Right lobe of liver (tissue), 6 donors: ENCODE measurements at places on chromosomes 3 and 15.

GRCh38 chr15:62887113-62887570 lies 155.4 kb upstream of the TPM1 start:
- DNase-seq: no peak

DNA sequence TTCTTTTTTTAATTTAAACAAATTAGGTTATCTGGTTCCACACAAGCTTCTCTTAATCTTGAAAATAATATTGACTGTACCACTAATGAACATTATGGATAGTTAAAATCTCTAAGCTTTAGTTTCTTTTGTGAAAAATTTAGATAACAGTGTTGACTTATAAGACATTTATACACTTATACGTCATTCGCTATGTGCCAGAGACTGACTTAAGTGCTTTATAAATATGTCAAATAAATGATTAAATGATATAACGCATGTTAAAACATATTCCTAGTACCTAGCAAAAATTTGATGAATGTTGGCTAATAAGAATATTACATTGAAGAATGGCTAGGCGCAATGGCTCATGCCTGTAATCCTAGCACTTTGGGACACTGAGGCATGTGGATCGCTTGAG lies 96.3 kb downstream of the PCCB start:
- DNase-seq: no peak

- no peak for DNase-seq
Observed at GRCh38 chr3:168596175-168596823, 500.6 kb upstream of the GOLIM4 start.

DNA sequence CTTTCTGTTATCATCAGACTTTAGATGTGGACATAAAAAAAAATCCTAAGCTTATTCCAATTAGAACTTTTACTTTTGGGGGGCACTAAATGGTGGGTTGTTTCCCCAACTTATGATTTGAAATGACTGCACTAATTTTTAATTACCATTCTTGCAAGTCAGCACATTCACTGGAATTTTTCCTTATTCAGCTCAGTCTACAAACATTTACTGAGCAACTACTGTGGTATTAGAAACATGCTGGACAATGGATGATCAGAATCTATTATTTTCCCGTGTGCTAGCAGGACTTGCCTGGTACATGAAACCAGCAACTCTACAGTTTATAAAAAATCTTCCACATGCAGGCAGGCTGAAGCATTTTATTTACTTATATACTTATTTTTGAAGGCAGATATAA lies 273.6 kb downstream of the FOXP1 start:
- no peak for DNase-seq

DNA sequence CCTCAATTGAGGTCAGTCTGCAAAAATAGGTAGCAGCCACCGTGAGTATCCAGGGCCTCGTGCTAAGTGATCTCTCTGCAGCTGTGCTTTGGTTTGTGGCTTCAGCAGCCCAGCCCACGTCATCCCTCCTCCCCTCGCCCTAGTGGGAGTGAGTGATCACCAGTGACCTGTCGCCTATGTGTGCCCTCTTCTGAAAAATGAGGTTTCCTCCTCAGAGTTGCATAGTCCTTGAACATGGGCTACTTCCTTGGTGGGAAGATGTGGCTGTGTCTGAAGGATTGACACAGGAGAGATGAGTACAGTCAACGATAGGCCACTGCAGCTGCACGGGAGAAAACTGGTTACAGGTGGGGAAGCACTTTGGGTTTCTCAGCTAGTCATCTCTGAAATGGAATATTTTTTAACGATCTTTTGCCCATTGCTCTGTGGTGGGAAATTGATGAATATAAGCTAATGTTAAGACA lies 144.8 kb upstream of the BHLHE40 start:
- no peak for DNase-seq

GRCh38 chr3:45564172-45564571 lies 30.4 kb upstream of the LIMD1 start:
- no peak for DNase-seq

DNA sequence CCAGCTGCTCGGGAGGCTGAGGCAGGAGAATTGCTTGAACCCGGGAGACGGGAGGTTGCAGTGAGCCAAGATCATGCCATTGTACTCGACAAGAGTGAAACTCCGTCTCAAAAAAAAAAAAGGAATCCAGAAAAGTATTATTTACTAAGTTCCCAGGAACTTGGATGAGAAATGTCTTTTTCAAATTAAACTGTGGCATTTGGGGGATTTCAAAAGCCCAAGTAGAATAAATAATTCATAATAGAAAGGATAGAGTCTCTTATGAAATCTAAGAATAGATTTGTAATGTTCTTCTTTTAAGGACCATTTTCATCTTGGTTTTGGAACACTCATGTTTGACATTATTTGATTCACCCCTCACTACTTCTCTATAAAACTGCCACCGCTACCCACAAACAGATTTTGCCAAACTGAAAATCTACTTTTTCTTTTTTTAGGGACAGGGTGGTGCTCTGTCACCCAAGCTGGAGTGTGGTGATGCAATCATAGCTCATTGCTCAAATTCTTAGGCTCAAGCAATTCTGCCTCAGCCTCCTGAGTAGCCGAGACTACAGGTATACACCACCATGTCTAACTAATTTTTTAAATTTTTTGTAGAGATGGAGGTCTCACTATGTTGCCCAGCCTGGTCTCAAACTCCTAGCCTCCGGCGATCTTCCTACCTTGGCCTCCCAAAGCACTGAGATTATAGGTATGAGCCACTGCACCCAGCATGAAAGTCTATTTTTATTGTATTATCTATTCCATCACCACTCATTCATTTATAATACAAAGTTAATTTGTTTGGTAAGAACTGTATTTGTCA lies 99.3 kb downstream of the SENP2 start:
- DNase-seq: no peak

DNA sequence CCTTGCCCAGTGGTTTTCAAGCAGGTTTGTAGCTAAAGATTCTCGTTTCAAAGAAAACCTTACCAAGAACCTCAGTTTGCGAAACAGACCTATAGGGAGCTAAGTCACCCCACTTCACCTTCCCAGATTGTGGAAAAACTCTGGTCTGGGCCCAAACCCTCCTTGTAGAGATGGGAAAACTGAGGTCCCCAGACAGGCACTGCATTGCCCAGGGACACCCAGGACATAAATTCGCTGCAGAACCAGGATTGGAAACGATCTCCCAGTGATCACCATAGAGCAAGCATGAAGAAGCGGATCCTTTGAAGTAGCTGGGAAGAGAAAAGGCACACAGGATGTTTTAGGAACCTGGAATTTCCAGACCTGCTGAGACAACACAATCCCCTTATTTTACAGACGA lies 85.6 kb upstream of the PIAS1 start:
- no peak for DNase-seq

- DNase-seq: no peak
Observed at GRCh38 chr15:77800305-77800704, 167.6 kb upstream of the LINGO1 start.

DNA sequence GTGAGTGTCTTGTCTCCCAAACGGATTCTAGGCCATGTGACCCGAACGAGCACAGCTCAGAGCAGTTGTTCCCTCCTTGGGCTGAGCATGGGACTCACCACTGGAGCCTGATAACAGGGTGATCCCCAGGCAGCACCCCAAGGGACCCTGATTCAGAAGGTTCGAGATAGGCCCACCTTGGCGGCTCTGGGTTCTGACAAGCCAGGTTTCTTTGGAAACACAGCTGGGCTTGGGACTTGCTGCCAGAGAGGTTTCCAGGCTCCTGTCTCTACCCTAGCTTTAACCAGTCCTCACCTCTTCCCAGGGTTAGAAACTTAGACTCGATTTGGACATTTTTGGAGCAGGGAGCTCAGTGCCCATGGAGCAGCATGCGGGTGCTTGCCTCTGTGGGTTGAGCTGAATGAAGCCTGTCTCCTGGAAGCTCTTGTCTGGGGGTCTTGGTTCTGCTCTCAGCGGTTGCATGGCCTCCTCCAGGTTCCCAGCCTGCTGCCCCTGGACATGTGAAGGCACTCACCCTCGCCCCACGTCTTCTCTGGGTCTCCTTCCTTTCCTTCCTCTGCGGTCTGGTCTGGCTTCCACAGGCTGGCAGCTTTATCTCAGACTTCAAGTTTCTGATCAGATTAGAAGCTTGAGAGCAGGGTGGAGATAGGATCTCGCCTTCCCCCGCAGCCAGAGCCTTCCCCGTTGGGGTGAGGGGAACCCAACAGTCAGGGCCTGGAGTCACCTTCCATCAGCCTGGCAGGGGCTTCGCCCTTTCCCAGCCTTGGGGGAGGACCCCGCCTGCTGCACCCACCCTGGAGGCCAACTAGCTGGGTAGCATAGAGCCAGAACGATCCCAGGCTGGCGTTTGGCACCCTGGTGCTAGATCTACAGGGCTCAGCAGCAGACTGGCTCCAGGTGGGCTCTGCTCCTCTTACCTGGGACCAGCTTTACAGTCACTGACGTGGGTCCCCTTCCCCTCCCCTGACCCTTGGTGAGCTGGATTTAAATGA lies 21.0 kb downstream of the PAQR5 start:
- DNase-seq: no peak

DNA sequence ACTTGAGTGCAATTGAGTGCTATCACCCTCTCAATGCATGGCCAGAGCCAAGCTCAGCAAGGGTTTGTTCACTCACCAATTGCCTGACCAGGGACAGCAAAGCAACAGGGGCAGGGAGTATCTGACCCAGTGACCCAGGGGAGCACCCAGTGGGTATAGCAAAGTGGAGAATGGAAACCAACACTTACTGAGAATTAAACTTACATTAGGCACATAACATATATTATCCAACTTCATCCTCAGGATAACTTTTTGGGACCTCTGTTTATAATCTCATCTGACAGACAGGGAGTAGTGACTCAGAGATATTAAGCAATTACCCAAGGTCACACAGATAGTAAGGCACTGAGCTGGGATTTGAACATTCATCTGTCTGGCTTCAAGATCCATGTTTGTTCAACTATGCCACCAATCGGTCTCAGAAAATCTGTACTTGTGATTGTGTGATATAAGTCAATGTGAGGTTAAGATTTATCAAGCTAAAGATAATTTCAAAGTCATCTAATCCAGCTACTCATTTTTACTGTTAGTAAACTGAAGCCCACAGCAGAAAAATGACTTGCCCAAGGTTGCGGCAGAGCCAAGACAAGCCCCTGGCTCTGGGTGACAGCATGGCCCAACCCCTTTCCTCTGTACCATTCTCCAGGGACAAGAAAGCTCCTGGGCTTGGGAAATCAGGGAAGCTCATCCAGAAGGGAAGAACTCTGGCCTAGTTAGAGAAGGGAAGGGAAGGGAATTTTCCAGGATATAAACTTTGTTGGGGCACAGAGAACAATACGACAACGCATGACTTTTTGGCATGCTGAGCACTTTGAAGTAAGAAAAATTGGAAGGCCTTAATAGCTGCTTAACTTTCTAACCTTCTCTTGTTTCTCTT lies 138.0 kb upstream of the SMAD3 start:
- DNase-seq: no peak

- DNase-seq: no peak
Observed at GRCh38 chr15:83012076-83012426, 612 bp upstream of the C15orf40 start.

DNA sequence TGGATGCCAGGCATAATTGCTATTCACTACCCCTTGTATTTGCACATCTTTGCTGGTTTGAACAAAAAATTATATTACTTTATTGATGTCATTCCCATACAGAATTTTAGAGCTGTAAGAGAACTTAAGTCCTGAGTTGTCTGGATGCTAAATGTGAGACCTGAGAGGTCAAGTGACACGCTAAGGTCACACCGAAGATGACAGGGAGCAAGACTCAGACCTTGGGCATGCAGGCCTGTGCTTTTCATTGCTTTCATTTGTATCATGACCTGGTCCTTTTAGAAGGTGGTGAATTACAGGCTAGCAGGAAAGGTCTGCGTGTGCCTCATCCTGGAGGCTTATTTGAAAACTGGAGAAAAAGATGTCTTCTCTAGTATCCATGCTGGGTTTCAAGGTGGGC lies 312.0 kb upstream of the RASGRP1 start:
- DNase-seq: no peak

GRCh38 chr3:127791221-127791913 lies 30.9 kb downstream of the MGLL start:
- no peak for DNase-seq

DNA sequence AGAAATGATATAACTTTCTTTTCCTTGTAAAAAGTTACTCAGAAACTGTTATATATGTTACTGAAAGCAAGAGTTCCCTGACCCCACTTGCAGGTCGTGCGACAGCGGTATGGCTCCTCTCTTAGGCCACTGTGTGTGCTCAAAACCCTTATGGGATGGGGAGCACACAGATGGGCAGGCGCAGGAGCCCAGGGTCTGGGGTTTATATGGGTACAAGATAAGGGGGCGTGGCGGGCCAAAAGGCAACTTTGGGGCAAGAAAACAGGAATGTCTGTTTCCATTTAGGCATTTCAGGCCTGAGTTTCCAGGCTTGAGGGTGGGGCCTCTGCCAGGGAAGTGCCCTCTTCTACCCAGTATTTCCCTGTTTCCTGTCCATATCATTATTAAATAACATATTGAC lies 736.5 kb downstream of the VGLL3 start:
- no peak for DNase-seq

- no peak for DNase-seq
Observed at GRCh38 chr3:188060840-188061544, 93.0 kb upstream of the LPP start.

DNA sequence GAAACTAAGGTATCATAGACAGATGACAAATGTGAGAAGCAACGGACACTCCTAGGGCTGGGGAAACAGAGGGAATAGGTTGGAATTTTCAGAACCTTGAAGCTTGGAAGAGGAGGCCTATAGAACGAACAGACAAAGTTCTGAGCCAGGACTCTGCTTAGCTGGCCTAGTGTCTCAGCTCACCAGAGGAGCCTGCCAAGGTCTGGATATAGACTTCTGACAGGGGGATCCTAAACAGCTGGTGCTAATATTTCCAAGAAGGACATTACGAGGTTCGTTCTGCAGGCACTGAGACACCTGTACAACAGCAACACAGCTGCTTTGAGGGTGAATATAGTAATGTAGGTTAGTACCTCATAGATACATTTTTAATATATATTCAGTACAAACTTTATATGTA lies 266.3 kb downstream of the CHL1 start:
- no peak for DNase-seq

DNA sequence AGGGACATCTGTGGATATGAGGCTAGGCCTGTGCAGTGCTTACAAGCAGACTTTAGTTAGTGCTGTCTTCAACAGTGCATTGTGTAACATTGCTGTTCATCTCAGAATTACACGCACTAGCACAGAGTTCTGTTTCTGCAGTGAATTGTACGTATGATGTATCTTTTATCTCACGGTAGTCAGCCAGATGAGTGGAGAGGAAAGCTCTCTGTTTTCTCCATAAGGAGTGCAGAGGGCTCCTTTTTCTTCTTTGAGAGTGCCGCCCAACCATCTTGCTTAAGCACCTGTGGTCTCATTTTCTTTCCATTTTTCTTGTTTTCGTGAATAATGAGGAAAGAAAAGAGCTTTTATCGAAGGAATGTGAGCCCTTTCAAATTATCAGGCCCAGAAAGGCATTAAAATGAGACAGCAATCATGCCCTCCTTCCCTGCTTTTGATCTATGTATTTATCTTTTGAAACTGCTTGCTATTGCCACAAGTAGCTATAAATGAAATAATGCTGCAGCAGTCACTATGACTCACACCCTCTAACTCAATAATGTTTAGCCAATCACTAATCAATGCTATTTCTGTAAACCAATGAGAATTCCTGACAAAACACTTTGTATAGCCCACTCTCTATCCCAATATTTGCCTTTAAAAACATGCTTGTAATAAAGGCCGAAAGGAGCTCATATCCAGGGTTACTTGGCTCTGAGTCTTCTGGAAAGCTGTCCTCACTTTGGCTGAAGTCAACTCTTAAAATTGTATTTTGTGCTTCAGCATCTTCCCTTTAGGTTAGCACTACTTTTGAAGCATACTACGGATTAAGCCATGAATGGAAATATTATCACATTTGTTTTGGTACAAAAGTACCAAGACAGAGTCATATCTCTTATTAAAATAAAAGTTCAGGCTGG lies 226.0 kb upstream of the P2RY1 start:
- no peak for DNase-seq

- no peak for DNase-seq
Observed at GRCh38 chr3:8283193-8283592, 218.4 kb upstream of the LMCD1 start.
